ENCODE measurements at places on chromosomes 3 and 15. TPM values are rescaled to one million over a fixed set of nuclear protein-coding genes. Genes with fewer than 3 reads are reported as not detected.

DNA sequence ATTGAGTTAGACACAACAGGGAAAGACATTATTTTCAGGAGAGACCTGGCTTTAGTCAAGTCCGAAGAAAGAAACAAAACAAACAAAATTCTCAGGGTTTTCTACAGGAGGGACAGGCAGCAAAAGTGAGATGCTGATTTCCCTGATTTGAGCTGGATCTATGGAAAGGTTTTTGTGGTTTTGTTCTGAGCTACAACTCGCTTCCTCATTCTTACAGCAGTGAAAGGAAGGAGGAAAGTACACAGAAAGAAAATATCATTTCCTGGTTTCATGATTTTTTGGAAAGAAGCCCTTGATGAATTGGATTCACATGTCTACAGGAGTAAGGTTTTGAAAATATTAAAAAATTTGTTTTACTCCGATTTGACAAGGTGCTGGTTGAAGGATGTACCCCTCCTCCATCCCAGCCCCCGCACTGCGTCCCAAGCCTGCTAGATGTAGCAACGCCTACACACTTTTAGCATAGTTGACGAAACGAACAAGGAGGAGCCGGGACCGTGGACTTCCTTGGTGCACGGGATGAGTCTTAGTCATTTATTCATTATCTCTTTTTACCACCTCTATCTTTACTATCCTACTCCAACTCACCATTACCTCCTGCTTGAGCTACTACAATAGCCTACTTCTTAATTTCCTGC, 10.8 kb downstream of the PRICKLE2 start:
- no peak for DNase-seq

DNA sequence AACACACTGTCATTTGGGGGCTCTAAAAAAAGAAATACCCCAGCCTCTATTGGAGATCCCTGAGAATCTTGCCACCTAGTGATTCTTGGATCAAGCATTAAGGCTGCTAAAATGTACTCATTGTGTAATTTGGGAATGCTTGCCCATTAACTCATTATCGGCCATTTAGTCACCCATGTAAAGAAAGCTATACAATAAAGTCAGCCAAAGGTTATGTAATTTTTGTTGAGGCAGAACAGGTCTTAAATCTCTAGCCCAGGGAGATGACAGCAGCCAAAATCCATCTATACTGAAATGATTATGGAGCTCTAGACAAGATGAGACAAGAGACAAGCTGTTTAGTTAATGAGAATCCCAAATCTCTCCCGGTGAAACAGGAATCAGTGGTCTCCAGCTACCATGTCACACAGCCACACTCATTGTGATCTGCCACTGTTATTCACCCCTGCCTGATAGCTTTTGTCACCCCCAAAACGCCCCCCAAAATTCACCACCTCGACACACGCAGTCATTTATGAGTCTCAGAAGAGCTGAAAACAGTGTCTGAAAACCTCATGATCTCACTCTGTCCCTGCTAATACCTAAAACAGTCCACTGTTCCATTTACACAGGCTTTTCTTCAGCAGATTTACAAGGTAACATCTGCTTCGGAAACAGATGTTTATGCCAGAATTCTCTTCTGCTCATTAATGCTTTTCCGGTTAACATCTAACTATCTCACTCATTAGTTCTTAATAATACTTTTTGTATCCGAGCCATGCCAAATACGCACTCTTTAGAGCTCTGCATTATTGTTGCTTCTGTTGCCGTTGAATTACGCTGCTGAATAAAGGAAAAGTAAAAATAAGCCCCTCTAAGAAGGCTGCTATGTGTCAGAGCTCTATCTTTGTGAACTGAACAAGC, 138.5 kb downstream of the RORA start:
- DNase-seq = no peak

GRCh38 chr15:36883713-36884517, 216.4 kb downstream of the MEIS2 start:
- DNase-seq = no peak

The TNNC1 gene
- 2.2 TPM for total RNA-seq

DNA sequence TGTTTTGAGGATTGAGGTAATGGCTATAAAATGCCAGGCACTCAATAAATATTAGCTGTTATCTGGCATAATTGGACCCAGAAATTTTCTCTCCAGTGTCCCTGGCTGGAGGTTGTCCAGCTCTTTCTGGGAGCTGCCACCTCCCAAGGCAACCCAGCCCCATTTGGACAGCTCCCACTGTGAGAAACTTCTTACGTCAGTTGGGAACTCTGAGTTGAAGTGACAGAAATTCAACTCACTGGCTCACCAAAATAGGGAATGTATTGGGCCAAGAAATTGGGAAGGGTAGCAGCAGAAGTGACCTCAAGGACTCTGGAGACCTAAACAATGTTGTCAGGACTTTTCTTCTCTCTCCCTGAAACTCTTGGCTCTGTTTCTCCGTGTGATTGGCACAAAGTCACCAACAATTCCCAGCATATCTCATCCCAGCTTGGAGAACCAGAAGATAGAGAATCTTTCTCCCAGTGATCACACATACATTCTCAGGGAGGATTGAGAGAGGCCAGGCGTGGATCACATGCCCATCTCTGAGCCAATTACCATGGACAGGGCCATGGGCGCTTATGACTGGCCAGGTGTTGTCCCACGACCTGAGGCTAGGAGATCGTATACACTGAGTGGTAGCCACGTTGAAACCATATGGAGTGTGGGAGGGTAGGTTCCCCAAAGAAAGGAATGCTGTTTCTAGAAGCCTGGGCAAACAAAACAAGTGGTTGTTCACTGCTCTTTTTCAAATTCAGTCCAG, 22.5 kb upstream of the HCN4 start:
- no peak for DNase-seq

DNA sequence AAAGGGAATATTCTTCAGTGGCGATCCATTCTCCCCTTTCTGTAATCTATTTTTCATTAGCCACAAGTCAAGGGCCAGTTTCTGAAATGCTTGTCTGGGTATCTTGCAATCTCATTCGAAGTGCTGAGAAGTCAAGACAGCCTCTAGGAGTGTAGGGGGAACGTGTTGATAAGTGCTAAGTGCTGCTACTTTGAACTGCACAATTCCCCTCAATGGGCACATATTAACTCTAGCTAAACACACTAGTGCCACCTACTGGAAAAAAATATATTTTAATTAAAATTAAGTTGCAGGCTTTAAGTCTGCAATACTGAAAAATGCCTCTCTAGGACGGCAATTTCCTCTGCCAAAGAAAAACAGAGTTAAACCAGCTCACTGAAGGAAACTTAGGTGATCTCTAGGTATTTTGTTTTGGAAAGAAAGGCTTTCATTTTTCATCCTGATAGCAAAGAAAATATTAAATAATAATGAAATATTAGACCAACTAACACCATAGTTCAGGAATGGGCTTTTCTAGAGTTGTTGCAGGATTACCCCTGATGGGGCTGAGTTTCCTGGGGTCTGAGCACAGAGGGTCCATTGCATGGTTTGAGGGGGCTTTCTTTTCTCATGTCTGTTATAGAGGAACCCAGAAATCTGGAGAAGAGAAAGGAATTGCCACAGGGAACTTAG, 181.9 kb upstream of the KBTBD8 start:
- DNase-seq = peak; percentile 63

DNA sequence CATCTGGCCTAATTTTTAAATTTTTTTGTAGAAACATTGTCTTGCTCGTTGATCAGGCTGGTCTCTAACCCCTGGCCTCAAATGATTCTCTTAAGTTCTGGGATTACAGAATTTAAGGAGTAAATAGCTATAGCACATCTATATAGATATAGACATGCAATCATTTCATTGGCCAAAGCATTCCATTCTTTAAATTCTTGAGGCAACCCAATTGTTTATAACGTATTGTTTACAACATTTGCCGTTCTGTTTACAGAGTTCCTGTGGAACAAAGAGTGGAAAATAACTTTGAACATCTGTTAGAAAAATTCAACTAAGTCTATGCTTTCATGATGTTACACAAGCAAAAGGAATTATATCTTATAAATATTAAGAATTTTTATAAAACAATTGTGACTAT, 205.2 kb upstream of the ROBO2 start:
- no peak for DNase-seq
